Activated T-cell treated with anti-CD3 and anti-CD28 coated beads, Interleukin-2, amount 50 U/mL, for 48 hours (primary cell): ENCODE measurements at places on chromosomes 4 and X.

DNA sequence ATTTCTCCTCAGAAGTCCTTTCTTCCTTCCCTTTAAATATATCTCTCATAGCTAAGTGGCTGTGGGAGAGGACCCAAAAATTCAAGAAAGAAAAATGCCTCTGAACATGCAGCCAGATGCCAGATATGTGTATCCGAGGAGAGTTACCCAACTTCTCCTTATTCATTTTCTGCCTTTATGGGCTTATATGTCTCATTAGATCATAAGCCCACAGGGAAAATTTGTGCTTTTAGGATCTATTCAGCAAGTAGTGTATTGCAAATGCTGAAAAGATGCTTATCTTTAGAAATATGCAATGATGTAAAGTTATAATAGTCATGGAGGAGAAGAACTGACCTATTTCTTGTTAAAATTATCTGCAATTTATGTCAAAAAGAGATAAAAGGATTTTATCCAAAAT, 371.8 kb upstream of the NOCT start:
- DNase-seq = no peak

DNA sequence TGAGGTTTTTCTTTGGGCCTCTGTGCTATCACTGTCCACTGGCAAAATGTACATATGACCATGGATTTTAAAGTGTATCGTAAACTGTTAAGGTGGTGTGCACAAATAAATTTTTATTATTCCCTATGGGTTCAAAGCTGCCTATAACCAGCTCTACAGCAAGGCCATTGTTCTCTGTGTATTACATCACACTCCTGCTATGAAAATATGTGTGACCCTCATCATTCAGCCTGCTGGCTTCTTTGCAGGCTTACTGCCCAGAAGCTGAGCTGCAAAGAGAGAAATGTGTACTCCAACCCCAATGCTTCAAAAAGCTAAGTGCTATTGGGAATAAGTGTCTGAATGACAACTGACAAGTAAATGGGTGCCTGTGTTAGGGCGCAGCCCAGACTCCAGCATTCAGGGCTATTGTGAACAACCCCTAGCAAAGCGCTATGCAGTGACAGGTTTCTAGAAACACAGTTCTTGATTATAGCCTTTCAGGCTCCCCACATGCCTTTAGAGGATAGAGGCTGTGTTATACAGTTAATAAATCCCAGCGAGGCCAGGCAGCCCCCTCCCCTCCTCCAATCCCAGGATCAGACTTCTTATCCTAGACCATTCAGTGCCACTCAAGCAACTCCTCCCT, 220.4 kb upstream of the RADX start:
- no peak for DNase-seq

DNA sequence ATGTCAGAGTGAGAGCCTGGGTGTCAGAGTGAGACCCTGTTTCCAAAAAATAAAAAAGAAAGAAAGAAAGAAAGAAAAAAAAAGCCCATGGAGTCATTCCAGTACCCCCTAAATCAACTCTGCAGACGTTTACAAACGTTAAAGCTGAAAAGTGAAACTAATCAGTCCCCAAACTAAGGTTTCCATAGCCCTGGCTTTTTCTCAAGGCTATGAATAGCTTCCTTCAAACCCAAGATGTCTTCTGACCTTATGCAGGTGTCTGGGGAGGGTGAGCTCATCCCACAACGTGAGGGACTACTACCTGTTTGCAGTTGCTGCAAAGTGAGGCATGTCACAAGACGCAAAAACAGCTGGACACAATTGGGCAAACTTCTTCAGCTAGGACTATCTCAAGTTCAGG, 144.0 kb downstream of the SH3KBP1 start:
- no peak for DNase-seq

- DNase-seq = no peak
These were observed 111.8 kb upstream of the H2AZ1 start for GRCh38 chr4:100061835-100062234.

GRCh38 chr4:25106363-25107151, 53.7 kb downstream of the SEPSECS start:
- no peak for DNase-seq

- no peak for DNase-seq
These were observed 29.7 kb downstream of the NR3C2 start for GRCh38 chr4:148412460-148412994.

- no peak for DNase-seq
These were observed 65.3 kb upstream of the NDUFC1 start for GRCh38 chr4:139367421-139368090.

- DNase-seq = no peak
These were observed 20.4 kb upstream of the ATXN3L start for GRCh38 chrX:13340182-13340791.

- no peak for DNase-seq
These were observed 69.8 kb downstream of the FBXO8 start for GRCh38 chr4:174213731-174214100.

DNA sequence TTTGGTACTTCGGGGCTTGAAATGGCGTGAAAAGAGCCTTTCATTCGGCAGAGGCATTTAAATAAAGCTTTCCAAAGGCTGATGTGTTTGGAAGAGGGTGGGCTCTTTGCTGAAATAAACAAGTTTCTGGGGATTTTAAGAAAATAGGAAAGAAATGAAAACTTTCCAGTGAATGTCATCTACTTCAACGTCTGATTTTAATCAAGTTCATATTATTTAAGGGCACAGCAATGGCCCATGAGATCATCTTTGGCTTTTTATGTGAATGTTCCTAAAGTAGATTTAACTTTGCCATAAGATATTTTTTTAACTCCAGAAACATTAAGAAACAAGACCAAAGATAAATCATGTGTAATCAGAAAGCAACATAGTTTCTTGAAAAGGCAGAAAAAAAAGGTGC, 69.8 kb upstream of the TTC29 start:
- no peak for DNase-seq

GRCh38 chr4:79676705-79677104, 268.7 kb upstream of the GK2 start:
- DNase-seq = no peak

DNA sequence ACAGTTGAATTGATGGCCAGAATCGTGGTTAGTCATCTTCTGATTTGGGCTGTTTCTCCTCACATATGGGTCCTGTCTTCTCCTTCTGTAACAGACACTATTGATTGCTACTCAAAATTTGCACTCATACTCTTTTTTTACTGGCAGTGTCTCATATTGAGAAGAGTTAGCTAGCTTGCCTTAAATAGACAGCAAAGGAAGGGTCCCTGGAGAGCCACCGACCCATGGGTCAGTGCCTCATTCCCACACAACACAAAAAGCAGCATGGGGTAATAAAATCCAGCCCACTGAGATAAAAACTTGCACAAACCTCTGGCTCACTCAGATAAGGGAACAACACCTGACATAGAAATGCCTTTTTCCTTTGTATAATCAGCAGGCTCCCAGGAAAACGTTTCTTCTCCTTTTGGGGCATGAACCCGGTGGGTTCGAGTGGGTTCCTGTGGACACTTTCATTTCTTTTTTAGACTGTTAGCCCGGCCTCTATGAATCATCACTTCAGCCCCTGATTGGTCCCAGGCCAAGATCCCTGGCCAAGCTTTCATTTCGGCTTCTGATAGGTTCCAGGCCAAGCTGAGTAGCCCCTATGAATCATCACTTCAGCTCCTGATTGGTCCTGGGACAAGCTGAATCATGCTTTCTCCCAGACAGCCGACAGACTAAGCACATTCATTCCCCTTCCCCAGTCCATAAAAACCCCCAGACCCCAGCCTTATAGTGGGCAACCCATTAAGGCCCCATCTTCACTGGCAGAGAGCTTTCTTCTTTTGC, 408.1 kb downstream of the DCAF12L2 start:
- DNase-seq = no peak

GRCh38 chr4:15171725-15172124, 169.4 kb downstream of the CPEB2 start:
- DNase-seq = no peak

GRCh38 chr4:173530326-173531085, 477 bp upstream of the HAND2 start:
- DNase-seq = peak; percentile 25

DNA sequence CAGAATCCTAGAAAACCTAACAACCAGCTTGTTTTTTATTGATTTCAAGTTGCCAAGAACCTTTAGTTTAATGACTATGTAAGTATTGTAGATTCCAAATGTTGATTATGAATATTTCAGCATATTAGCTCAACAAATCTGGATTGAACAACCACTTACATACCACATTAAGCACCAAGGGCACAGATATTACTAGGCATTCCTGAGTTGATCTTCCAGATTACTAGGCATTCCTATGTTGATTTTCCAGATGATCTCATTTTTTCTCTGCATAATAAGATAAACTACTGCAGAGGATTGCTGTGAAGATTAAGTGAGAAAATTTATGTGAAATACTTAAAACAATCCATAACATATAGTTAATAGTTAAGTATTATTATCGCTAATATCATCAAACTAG, 17.4 kb upstream of the DCAF8L1 start:
- no peak for DNase-seq

DNA sequence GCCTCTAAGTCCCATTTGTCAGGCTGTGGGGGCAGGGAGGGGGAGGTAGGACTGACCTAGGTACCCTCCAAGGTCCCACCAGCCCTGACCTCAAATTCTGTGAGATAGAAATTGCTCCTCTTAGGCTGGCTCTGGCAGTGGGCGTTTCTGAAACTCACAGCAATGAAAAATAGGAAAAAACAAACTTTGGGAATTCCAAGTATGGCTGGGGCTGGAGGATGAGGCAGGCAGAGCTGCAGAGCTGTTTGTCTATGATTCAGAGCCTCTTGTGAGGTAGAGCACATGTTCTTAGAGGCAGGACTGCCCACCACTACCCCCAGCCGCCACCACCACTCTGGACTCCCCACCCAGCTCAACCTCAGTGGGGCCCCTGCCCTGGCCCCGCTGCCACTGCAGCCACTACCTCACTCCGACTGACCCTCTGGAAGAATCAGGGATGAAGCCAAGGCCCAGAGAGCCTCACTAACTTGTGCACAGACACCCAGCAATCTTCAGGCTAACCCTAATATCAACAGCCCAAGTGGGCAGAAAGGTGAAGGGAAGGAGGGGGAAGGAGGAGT, 98.2 kb downstream of the PJA1 start:
- peak; percentile 6 for DNase-seq

- no peak for DNase-seq
These were observed 157.7 kb downstream of the AFAP1 start for GRCh38 chr4:7781993-7782392.

DNA sequence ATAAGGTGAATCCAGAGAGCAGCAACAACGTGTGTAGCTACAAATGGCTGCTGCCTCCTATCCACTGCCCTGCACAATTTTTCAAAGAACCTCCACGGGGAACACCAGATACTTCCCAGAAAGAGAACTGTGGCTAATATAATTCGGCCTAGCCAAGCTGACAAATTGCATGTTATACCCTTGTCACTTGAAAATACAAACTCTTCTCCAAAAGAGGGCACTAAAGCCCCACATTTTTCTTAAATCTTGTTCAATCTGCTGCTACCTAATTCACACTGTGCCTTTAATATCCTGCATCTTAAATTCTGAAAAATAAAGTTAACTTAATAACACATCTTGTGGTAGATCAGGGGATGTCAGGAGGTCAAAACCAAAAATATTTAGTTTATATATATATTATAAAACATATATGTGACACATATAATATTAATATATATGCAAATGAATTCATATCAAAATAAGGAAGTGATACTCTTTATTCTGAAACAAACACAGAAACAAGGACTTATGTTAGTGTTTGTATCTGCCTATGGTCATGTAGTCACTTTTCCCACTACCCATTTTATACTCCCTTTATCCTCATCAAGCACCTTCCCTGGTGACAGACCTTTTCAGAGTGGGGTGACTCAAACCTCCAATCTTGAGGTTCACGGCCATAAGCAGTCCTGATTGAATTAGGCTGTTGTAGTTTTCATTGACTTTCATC, 24.1 kb downstream of the CT45A1 start:
- DNase-seq = no peak

DNA sequence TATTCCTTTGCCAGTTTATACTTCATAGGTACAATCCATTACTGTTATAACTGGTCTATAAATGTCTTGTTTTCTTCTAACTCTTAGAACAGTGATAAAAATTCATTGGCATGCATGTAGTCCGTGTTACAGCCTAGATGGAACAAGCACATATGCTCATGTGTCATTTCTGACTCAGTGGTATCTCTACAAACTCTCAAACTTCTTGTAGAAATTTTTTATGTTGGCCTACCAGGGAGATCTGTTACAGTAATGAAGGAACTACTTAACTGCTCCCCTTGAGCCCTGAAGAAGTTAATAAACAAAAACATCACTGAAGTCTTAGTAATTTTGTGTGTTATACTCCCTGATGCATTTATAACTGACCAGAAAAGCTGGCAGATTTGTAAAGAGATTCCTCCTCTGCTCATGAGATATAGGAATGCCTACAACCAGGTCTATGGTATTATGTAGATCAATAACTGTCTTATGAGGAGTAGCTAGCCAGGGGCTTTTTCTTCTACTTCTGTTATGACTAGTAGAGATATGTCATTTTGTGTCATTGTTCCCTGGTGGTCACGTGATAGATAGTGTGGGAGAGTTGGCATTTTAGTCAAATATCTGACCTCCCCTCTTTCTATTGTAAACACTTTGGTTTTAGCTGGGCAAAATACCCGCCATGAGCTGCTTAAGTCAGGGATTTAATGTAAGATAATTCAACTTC, 53.7 kb upstream of the FAAH2 start:
- no peak for DNase-seq

DNA sequence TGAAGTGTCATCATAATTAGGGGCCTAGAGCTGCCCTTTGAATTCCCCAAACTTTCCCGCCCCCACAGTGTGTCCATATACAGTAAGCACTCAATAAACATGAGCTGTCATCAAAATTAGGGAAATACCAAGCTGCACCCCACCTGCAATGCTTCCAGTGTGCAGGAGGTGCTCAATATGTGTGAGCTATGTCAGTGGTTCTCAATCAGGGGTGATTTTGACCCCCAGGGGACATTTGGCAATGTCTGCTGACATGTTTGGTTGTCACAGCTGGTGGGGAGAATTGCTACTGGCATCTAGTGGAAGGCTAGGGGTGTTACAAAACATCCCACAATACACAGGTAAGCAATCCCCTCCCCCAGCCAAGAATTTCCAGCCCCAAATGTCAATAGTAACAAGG, 748 bp downstream of the CFP start:
- no peak for DNase-seq

- DNase-seq = no peak
These were observed 33.8 kb upstream of the LRBA start for GRCh38 chr4:151048913-151049312.

DNA sequence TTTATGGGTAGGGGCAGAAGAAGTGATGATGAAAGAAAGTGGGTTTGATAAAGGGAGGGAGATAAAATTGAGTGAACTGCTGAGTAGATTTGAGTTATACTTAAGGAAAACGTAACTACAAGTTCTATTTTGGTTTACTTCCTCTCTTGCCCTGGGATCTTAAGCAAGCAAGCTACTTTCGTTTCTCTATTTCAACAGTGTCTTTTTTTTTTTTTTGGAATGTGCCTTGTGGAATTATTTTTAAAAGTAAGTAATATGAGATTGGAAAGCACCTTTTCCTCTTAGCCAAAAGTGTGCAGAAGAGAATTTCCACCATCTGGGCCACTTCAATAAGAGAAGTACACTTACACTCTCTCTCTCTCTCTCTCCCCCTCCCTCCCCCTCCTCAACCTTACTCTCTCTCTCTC, 16.0 kb upstream of the C4orf36 start:
- no peak for DNase-seq
